T-helper 9 cell (primary cell): ENCODE measurements at places on chromosomes 5 and 9.
A peak's percentile ranks its signal among the peaks of the same experiment; 100 is the strongest.

DNA sequence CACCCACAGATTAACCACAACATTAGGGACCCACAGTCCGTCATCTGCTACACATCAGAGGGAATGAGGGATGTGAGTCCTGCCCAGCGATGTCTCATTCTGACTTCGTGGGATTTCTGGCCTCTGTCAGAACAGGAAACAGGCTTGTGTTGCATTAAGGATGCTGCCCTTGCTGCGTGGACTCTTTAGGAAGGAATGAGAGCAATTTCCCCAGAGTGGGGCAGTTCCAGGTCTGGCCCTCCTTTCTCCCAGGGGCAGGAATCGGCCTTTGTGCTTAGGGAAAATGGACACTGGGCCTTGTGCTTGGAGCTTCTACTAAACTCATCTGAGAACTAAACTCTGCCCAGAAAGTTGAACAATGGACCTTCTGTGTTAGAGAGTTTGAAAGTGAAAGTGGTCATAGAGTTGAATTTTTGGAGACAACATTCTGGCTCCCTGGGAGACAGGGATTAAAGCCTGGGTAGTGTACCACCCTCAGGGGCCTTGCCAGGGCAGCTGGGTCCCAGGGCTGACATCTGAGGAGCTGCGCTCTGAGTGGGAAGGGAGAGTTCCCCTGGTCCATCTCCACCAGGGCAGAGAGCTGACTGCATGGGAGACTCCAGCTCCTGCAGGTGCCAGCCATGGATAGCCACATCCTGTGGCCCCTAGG, 37.8 kb upstream of the S1PR3 start:
- DNase-seq: no peak

DNA sequence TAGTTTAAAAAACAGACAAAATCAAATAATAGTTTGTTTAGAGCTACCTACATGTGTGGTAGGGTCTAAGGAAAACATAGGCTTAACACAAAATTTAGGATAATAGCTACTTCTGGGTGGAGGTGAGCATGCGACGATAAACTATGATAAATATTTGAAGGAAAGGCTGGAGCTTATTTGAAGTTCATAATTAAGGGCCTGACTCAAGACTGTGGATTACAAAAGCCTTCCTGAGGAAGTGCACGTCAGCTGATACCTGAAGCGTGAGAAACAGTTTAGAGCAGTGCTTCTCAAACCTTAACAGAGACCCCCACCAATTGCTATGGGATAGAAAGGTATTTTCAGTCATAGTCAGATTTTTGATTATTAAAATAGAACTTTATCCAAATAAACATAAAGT, 20.4 kb upstream of the UBLCP1 start:
- no peak for DNase-seq

DNA sequence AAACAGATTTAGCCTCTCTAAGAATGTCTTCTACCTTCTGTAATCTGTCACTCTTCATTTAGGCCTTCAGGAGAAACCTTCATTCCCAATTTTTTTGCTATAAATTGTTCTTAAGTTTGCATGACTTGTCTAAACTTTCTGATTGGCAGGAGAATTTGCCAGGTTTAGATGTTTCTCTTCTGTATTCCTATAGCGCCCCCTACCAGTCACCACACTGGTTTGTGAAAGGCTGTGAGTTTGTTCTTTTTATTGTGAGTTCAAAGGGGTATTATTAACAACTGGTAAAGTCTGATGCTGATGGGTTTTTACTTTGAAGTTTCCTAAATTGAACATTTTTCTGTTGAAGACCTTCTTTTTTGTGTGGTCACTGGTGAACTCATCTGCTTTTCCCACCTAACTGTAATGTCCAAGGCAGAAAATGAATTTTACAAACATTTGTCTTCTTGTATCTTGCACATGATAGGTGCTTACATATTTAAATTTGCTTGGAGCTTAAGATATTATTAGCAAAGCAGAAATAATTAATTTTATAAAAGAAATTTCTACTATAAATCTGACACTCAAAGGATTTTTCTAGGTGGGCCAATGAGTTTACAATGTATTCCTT, 18.4 kb upstream of the F2RL2 start:
- peak; percentile 48 for DNase-seq

- DNase-seq: no peak
These were observed 4.7 kb downstream of the IFNA8 start for GRCh38 chr9:21413624-21414023.

GRCh38 chr9:100408546-100409175, 18.3 kb upstream of the MSANTD3 start:
- no peak for DNase-seq

- no peak for DNase-seq
These were observed 59.3 kb downstream of the AHRR start for GRCh38 chr5:380701-381309.

- no peak for DNase-seq
These were observed 26.1 kb downstream of the PWWP2A start for GRCh38 chr5:160092960-160093707.
